Testis (tissue), 5 donors: ENCODE measurements at places on chromosomes 6 and 20.
A peak's percentile ranks its signal among the peaks of the same experiment; 100 is the strongest.

- no peaks in the 10 kb centered on the region for H3K36me3 ChIP-seq
- H3K27me3 ChIP-seq = no peaks in the 10 kb centered on the region
- peak overlapping the region; percentile 76 for H3K27ac ChIP-seq
- H3K4me1 ChIP-seq = peaks cover 30% of the 10 kb centered on the region
- no peak overlapping the region for H3K4me3 ChIP-seq
Measured at GRCh38 chr20:50379049-50379990, 130.9 kb upstream of the PTPN1 start.

GRCh38 chr6:139508023-139508422, 133.6 kb upstream of the CITED2 start:
- H3K27me3 ChIP-seq = no peaks in the 10 kb centered on the region
- no peak overlapping the region for H3K27ac ChIP-seq
- no peak overlapping the region for H3K4me3 ChIP-seq
- no peak for DNase-seq
- H3K4me1 ChIP-seq = no peaks in the 10 kb centered on the region

DNA sequence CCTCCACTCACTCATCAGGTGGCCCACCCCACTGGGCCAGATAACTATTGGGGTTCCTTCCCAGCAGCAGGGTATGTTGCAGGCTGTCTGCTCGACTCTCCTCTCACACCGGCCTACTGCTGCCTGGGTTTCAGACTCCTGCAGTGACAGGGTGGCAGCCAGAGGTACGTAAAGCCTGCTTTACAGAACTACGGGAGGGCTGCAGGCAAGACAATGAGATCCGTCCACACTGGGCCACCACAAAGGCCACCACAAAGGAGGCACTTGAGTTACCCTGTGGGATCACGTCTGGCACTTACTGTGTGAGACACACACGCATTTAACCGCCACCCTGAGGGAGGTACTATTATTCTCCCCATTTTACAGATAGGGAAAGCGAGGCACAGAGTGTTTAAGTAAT, 78.5 kb downstream of the NFATC2 start:
- DNase-seq = no peak
- no peaks in the 10 kb centered on the region for H3K36me3 ChIP-seq
- no peak overlapping the region for H3K27ac ChIP-seq
- no peaks in the 10 kb centered on the region for H3K27me3 ChIP-seq

DNA sequence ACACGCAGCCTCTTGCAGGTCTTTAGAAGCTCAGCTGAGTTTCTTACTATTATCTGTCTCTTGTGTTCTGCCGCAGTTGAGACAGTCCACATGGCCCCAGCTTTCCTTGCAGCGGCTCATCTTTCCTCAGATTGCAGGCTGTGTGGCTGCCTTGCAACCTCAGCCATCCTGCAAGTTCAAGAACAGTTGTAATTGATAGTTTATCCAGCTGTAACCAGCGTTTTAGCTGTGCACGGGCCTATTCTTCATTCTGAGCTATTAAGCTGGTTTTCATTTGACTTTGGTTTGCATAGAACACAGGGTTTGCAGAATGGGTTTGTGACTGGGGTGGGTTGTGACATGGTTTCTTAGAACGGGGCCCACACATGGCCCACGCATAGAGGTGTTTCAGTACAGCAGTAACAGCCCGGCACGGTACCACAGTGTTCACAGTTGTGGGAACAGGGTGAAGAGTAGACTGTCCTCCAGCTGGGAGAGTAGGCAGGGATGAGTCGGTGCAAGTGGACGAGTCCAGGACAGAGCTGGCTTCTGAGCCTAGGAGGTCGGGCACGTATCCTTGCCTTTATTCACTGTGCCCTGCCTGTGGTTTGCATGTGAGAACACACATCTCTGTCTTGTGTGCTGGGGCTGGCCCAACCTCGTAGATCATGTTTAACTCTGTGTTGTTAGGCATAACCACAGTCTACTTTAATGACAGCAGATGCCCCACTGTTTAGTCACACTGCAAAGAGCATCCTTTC, 89.2 kb downstream of the RPP40 start:
- H3K27me3 ChIP-seq = no peaks in the 10 kb centered on the region
- H3K4me1 ChIP-seq = no peaks in the 10 kb centered on the region
- DNase-seq = no peak
- no peak overlapping the region for H3K4me3 ChIP-seq
- no peak overlapping the region for H3K27ac ChIP-seq
